ENCODE measurements at places on chromosomes 7 and 10.
A peak's percentile ranks its signal among the peaks of the same experiment; 100 is the strongest.

DNA sequence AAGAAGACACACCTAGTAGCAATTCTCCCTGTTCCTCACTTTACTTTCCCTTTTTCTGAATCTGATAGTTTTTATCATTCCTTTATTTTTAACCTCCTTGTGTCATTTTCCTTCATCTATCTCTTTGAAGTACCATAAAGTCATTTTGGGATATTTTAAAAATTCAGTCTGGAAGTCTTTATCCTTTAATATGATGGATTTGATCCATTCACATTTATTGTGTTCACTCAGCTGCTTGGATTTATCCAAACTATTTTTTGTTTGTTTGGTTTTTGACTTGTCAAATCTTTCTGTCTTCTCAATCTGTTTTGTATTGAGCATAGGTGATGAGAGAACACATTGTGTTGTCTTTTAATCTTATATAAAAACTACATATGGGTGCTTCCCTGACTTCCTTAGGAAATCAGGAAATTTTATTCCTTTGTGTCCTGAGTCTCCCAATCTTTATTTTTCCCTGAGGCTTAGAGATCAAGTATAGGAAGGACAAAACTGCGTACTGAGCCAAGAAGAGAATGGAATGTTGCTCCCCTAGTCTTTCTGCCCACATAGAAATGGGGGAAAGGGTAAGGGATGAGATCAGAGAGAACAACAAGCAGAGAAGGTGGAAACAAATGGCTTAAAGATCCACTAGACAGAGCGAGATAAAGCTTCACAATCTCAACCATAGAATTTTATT is 132.7 kb upstream of the HABP2 start:
- no peak for DNase-seq

GRCh38 chr10:62077330-62078015 is 176.0 kb downstream of the ARID5B start:
- DNase-seq = no peak

- no peak for DNase-seq
These were observed 142.0 kb upstream of the PRKCQ start for GRCh38 chr10:6721964-6722615.

DNA sequence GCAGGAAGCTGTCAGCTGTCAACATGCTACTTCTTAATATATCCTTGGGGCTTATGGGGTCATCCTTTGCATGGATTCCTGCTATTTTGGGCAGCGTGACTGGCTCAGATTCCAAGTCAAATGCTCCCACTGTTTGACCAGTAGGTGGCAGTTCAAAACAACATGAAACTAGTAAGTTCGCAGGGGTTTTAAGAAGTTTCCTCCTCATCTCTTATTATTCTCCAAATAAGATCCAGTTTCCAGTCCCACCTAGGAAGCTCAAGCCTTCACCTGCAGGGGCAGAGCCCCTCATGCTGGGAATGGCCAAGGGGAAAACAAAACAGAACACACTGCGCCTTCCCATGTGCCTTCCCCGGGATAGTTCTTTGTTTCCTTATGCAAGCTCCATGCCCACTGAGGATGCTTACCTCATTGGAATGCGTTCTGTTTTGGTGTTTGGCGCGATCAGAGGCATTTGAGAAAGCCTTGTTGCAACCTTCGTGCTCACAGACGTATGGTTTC is 259.8 kb downstream of the GLI3 start:
- DNase-seq = no peak

DNA sequence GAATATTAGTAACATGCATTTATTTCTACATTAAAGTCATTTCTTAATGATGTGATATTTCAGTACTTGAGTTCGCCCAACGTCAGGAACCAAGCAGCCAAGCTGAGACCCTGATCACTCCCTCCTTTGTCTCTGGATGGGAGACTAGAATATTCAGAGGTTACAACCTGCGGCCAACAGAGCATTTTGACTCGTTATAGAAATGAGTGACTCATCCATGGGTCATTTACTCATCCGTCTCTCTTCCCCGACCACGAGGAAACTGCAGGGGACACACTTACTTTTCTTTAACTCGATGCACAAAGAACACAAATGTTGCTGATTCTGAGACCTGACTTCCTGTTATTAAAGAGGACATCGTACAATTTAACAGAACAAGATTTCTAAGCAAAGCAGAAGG is 343.3 kb downstream of the FRMD4A start:
- no peak for DNase-seq

GRCh38 chr10:75470901-75471300 is 39.5 kb downstream of the LRMDA start:
- no peak for DNase-seq

- DNase-seq = no peak
These were observed 202.1 kb upstream of the NFE2L3 start for GRCh38 chr7:25949736-25950487.

DNA sequence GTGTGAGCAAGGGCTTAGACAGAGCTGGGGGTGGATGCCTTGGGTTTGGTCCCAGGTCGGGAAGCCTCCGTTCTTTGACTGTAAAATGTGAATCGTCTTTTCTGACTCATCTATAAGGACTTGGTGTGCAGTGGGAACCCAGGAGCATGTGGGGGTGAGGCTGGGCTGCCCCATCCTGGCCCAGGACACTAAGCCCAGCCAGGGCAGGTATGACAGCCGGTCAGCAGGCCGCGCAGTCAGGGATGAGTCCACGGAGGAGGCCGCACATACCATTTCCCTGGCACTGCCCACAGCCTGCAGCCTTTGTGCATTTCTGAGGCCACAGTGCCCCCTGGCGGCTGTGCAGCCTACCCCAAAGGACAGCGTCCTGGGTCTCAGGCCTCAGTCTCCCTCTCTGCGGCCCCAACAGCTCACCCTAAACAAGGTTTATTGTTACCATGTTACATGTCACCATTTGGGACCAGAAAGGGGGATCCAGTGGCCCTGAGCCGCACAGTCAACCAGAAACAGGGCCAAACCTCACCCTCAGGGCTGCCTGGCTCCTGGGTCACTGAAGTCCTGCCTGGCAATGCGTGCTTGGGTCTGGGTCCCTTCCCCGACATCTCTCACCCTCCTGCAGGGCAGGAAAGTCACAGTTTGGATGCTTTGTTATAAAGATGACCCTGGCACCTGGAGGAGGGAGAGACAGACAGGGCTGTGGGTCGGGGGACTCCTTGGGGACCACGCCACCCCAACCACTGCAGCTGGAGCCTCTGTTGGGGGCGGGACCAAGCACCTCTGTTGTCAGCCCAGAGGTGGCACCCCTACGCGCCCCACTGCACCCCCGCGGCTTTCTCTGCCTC is 14.4 kb upstream of the SH2B2 start:
- DNase-seq = peak; percentile 94

DNA sequence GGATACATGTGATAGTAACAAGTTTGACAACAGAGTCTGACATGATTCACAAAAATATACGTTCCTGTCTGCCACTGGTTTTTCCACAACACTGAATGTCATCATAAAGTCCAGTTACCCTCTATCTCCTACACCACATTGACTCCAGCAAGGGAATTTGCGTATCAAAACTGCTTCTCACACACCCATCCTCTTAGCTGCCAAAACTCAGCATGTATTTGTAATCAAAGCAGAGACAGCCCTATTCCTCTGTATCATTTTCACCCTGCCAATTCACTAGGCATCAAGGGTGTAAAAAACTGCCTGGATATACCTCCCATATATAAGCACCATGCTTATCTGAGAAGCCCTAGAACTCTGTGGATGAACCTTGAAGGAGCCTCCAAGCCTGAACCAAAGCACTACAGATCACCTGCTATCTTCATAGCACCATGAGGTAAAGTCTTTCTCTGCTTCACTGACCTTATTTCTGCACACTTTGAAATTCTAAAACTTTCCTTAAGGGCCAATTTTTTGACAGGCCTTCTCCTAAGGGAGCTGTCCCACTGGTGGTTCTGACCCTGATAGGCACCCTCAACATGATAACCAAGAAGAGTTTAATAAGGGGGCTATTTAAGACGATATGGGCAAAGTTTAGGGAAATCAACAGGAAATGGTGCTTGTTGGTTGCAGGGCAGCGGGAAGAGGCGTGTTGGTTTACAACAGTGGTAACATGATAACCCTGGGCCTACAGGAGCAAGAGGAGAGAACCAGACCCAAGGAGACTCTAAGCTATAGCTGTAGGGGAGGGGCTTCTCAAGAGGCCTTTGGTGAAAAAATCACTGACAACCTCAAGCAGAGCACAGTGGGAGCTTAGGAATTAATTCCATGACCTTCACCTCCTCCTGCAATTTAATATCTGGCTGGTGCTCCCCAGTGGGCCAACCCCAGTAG is at the start of gene IFIT1B:
Gene IFIT1B, plus strand, starts transcription at position 352 of the 933 bp plus-strand sequence. Its CDS starts 80 bp downstream, at position 432.
- no peak for DNase-seq

GRCh38 chr10:119360181-119360921 is 153.0 kb downstream of the GRK5 start:
- no peak for DNase-seq

DNA sequence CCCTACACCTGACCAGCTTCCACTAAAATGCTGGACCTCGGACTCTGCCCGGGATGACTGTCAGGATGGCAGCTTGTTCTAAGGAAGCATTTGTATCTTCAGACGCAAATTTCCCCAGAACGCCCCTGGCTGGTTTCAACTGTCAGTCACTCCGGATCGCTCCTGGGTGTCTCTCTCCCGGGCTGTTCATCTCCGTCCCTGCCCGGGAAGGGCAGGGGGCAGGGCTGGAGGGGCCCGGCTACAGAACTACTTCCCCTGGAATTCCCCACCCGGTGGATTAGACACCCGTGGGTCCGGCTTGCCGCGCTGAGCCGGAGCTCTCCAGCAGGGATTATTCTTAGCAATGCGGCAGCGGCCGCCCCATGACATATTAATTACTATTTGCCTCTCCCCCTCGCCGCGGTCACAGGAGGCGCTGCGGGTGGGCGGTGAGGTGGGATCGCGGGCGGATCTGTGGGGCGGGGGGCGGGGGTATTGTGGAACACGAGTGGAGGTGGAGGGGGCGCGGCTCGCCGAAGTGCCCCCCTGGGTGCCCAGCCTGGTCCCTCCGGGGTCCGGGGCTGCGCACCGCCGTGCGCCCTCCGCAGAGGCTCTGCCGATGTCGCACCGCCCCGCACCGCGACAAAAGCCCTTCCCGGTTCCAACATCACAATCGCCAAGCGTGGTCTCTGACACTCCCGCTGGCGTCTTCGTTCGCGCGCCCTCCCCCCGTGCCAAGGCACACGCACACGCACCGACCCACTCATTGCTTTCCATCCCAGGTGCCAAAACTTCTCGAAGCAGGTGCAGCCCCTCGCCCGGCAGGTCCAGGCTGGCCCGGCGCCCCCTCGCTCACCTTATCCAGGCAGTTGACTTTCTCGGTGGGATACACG is 276.1 kb upstream of the NEBL start:
- peak; percentile 84 for DNase-seq

Measured in lower leg skin (tissue), 4 donors.